ENCODE measurements at places on chromosomes 1 and 21. TPM values are rescaled to one million over a fixed set of nuclear protein-coding genes. Genes with fewer than 3 reads are reported as not detected.
A peak's percentile ranks its signal among the peaks of the same experiment; 100 is the strongest.

The FMO4 gene
- 24.1 TPM for polyA plus RNA-seq

The FAM72C gene
- 1.6 TPM for polyA plus RNA-seq

The CLK2 gene
- 33.8 TPM for polyA plus RNA-seq

The CFH gene
- 7.6 TPM for polyA plus RNA-seq

The NUAK2 gene
- polyA plus RNA-seq, result 8.5 TPM

The WDR77 gene
- 11.0 TPM for polyA plus RNA-seq

The MYOM3 gene
- polyA plus RNA-seq, result 5.7 TPM

The SH2D1B gene
- 2.0 TPM for polyA plus RNA-seq

The KIF21B gene
- polyA plus RNA-seq, result 1.2 TPM

DNA sequence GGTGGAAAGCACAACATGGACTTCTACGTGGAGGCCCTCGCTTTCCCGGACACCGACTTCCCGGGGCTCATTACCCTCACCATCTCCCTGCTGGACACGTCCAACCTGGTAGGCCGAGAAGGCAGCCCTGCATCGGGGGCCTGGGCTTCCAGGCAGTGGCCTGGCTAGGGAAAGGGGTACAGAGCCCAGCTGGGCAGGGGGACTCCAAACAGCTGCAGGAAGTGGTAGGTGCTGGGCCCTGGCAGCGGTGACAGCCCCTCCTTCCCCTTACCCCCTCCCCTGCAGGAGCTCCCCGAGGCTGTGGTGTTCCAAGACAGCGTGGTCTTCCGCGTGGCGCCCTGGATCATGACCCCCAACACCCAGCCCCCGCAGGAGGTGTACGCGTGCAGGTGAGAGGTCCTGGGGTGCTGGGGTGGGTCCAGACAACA is 30.0 kb upstream of the PADI6 start:
- DNase-seq, result no peak

The PRAMEF17 gene
- polyA plus RNA-seq, result not detected

The TNFRSF25 gene
- polyA plus RNA-seq, result 43.2 TPM

The MTMR11 gene
- polyA plus RNA-seq, result 174 TPM

The S100A14 gene
- polyA plus RNA-seq, result 764 TPM

The FAM151A gene
- polyA plus RNA-seq, result 1.8 TPM

DNA sequence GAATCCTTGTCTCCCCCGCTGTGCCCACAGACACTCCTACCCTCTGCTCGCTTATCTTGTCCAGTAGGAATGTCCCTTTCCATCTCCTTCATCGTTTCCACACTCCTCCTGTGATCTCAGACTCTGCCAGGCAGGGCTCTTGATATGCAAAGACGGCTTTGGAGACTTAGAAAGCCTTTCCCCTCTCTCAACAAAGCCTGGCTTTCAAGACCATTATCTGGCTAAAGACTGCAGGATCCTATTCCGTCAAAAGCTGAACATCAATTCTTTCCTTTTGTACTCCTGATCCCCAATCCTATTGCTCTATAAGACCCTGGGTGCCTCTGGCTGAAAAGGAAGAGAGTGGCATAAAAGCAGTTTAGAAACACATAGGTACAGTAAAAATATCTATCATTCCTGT is 63.9 kb downstream of the SDC3 start:
- no peak for DNase-seq

- DNase-seq, result no peak
Observed at GRCh38 chr1:31792116-31792515, 23.7 kb downstream of the SPOCD1 start.

GRCh38 chr21:46063734-46064680 is 33.9 kb upstream of the COL6A2 start:
- DNase-seq, result no peak

DNA sequence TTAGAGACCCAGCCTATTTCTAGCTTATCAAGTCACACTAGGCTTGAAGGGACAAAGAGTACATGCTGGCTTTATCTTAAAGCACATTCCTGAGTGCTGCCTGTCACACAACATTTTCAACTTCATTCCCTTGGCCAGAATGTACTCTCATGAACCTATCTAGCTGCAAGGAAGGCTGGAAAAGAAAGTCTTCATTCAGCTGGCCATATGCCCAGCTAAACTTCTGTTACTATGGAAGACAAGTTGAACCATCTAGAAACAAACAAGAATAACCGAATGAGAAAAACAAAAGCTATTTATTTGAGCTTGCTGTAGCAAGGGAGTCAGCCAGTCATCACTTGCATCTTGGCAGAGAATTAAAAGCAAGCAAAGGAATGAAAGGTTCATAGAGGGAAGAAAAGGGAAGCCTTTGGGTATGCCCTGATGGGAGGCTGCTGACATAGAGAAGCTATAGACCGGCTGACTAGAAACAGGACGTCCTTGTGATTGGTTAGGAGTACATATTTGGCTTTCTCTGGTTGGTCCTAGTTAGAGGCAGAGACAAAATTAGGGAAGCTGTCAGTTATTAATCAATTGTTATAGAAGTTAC is 108.4 kb downstream of the NEK7 start:
- DNase-seq, result peak; percentile 76

- no peak for DNase-seq
Observed at GRCh38 chr1:78226784-78227183, 181.0 kb downstream of the GIPC2 start.

The FMOD gene
- polyA plus RNA-seq, result 0.89 TPM

DNA sequence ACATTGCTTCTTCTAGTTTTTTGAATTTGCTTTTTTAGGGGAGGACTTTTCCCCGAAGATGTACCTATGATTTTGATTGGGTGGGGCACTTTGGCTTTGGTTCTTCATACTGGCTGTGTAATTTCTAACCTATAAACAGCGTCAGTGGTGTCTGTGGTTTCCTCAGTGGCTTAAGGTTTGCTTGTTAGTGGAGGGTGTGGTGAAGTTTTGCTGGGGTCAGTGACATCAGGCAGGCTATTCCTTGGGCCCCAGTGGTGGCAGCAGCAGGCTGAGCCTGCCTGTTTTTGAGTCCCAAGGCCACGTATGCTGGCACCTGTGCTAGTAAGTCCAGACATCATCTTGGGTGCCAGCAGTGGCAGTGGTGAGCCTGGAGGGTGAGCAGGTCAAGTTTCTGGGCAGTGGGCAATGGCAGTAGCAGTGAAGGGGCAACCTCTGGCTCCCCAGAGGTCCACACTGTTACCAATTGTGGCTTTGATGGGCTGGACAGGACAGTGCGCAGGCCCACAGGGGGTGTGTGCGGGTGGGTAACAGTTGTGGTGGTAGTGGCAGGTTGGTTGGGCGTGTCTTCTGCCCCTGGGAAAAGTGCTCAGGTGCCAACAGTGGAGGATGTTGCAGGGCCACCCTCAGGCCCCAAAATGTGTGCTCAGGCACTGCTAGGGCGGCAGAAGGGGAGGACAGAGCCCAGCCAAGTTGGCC is 54.9 kb upstream of the B3GALT2 start:
- DNase-seq, result no peak

The GJA9 gene
- polyA plus RNA-seq, result not detected

The SPRR1B gene
- polyA plus RNA-seq, result 3.2 TPM

The DRAXIN gene
- polyA plus RNA-seq, result 0.07 TPM

GRCh38 chr1:111615870-111616715 is 3.5 kb upstream of the RAP1A start:
- DNase-seq, result no peak

DNA sequence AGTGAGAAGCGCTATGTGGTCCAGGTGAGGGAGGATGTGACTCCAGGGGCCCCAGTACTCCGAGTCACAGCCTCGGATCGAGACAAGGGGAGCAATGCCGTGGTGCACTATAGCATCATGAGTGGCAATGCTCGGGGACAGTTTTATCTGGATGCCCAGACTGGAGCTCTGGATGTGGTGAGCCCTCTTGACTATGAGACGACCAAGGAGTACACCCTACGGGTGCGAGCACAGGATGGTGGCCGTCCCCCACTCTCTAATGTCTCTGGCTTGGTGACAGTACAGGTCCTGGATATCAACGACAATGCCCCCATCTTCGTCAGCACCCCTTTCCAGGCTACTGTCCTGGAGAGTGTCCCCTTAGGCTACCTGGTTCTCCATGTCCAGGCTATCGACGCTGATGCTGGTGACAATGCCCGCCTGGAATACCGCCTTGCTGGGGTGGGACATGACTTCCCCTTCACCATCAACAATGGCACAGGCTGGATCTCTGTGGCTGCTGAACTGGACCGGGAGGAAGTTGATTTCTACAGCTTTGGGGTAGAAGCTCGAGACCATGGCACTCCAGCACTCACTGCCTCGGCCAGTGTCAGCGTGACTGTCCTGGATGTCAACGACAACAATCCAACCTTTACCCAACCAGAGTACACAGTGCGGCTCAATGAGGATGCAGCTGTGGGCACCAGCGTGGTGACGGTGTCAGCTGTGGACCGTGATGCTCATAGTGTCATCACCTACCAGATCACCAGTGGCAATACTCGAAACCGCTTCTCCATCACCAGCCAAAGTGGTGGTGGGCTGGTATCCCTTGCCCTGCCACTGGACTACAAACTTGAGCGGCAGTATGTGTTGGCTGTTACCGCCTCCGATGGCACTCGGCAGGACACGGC is 2.2 kb downstream of the CELSR2 start:
- DNase-seq, result no peak

DNA sequence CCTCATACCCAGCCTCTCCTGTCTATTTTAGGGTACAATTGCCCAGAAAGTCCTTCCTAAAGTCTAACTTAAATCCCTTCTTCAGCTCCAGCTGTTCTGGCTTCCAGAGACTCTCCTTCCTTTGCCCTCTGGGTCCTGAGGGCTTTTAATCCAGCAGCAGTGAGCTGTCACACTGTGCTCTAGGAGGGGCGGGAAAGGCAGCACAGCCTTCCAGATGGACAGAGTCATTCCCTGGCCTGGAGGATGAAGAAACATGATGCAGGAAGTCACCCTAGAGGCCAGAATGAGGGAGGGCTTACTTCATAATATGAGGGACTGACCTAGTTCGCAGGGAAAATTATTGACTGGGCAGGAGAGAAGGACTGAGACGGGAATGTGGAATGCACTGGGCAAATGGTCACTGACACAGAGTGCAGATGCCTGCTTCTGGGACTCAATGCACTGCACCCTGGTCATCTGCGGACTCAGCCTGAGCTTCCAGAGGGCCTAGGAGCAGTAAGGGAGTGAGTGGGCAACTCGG is 1.3 kb downstream of the SH2D2A start:
- DNase-seq, result no peak

GRCh38 chr1:219323426-219323825 is 149.7 kb downstream of the LYPLAL1 start:
- no peak for DNase-seq

DNA sequence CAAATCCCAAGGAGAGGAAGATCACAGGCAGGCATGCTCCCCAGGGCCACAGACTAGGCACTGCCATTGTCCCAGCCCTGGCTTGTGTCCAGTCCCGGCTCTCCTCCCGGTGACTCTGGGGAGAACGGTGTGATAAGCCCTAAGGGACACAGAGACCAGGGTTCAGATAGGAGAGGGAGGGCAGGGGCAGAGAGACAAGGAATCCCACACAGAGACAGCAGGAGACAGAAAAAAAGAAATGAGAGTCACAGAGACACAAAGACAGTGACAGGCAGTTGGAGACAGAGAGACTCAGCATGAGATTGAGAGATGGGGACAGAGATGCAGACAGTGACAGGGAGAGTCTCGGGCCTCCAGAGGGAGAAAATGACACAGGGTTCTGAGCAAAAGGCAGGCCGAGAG is 361 bp downstream of the INSRR start:
- DNase-seq, result no peak

The LYSMD1 gene
- 9.9 TPM for polyA plus RNA-seq

- peak; percentile 83 for DNase-seq
Observed at GRCh38 chr1:164786980-164787833, 228.2 kb downstream of the PBX1 start.

The ARHGEF16 gene
- 31.0 TPM for polyA plus RNA-seq

GRCh38 chr1:13675151-13675651 is 24.8 kb upstream of the PRDM2 start:
- no peak for DNase-seq

- DNase-seq, result no peak
Observed at GRCh38 chr1:109529881-109530456, 9.7 kb upstream of the GPR61 start.

DNA sequence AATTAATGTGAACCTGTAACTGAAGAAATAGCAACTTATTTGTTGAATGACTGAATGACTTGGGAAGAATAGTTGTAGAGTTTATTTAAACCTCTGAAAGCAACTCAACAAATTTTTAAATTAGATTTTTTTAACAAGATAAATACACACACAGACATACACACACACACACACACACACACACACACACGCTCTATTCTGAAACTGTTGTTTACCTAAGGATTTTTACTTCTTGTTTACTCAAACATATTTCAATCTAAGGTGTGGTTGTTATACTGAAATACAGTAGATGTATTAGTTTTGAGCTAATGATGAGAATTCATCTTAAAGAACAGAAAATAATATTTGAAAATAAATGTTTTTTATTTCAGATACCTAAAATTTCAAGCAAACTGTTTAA is 11.5 kb downstream of the ACADM start:
- DNase-seq, result no peak

DNA sequence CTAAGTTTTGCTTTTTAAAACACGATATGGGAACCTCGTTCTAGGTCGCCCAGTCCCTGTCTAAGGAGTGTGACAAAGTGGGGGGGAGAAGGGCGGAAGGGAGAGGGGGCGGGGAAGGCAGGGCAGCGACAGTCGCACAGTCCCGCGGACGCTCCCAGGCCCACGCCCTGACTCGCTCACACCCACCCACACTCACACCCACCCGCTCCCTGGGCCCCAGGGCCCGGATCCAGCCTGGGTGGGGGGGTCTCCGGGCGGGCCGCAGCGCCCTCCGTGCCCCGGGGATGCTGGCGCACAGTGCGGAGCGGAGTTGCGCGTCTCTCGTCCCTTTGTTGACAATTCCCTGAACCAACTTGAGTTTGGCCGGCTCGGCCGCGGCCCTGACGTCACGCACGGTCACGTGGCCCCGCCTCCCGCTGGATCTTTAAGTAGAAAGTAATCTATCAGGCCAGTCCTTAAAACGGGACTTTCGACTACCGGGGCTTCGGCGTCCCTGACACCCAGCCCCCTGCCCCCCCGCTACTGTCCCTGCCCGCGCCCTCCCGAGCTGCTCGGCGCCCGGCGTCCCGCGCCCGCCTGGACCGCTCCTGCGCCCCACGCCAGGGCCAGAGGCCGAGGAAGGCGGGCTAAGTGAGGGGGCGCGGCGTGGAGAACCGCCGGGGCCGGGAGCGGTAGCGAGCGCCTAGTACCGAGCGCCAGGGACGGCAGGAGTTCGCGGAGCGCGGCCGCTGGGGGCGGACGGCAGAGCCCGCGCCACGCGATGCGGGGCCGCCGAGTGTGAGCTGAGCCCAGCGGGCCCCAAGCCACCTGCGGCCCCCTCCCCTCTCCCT is at the start of gene FOXD3:
TSS of gene FOXD3 (plus strand) at position 454 of the 830 bp plus-strand sequence. CDS start 492 bp downstream, outside the sequence.
- DNase-seq, result peak; percentile 48

- no peak for DNase-seq
Observed at GRCh38 chr1:63847308-63847910, 73.6 kb downstream of the ROR1 start.

Measured in small intestine (tissue), 16 donors.